ENCODE measurements at places on chromosomes 13 and 19.

- no peak for DNase-seq
Observed at GRCh38 chr19:19571071-19571786, 33.2 kb downstream of the CILP2 start.

DNA sequence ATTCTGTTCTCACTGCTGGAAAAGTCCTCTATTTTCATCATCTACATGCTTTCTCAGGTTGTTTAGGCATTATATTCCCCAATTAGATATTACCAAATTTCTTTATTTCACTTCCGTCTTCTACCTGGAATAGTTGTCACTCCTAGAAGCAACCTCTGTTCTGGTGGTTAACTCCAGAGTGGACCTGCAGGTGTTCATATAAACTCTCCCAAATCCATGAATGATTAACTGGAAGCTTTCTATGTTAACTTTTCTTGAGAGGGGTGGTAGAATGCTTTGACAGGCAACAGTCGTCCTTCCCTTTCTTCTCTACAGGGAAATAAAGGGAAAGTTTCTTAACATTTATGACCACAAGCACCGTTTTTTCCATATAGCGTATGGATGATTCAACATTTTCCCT, 48.4 kb upstream of the UFM1 start:
- no peak for DNase-seq

DNA sequence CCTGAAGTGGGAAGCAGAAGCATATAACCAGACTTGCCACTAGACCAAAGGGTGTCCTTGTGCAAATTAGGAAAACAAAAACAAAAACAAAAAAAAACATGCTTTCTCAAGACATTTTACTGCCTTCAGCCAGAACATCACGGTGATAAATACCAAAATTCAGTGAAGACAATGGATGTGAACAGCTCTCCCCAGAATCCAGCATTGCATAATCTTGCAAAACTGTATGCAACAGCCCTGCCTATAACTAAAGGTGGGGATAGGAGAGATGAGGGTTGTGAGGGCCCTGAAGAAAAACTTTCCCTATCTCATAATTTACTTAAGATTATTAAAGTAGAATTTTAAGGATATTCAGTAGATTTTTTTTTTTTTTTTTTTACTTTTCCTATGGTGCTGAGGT, 24.9 kb upstream of the NDFIP2 start:
- no peak for DNase-seq

GRCh38 chr19:49581007-49581508, at the start of gene PRRG2:
PRRG2 (plus strand) TSS chr19:49581316; CDS start chr19:49583220, 1,904 bp downstream.
- no peak for DNase-seq

DNA sequence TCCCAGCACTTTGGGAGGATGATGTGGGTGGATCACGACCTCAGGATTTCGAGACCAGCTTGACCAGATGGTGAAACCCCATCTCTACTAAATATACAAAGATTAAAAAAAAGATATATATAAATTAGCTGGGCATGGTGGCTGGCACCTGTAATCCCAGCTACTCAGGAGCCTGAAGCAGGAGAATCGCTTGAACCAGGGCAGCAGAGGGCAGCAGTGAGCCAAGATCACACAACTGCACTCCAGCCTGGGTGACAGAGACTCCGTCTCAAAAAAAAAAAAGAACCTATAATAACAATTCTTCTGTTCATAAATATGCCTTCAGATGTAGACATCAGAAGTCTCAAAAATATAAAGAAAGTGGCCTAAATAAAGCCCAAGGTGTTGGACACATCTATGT, 7.6 kb downstream of the ZNF737 start:
- no peak for DNase-seq

GRCh38 chr19:46162731-46163130, 14.7 kb downstream of the IGFL2 start:
- no peak for DNase-seq

- DNase-seq, result no peak
Observed at GRCh38 chr19:54155694-54156093, 3.8 kb downstream of the LENG1 start.

- peak; percentile 87 for DNase-seq
Observed at GRCh38 chr13:52738719-52739467, 727 bp downstream of the CNMD start.

DNA sequence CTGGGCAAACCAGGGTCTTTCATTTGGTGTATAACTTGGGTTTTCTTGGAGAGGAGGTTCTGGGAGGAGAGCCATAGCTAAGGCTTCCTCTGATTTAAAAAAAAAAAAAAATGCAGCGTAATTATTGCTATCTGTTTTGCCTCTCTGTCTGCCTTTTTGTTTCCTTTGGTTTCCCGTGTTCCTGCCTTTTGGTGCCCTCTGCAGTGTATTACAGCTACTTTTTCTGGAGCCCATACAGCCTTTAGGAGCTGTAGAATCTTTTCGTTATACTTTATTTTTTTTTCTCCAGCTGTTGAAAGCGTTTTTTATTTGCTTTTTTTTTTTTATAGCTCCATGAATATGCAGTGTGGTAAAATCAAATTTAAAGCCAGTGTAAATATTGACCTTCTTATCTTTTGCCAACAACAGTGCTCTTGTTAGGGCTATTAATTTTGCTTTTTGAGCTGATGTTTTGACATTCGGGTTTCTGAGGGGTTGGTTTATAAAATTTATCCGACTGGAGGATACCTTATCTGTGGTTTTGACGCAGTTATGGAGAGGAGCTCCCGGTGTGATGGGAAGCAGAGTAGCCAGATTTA, 38.1 kb downstream of the ZNF493 start:
- DNase-seq, result no peak

- no peak for DNase-seq
Observed at GRCh38 chr13:44124352-44124751, 244.6 kb downstream of the LACC1 start.

DNA sequence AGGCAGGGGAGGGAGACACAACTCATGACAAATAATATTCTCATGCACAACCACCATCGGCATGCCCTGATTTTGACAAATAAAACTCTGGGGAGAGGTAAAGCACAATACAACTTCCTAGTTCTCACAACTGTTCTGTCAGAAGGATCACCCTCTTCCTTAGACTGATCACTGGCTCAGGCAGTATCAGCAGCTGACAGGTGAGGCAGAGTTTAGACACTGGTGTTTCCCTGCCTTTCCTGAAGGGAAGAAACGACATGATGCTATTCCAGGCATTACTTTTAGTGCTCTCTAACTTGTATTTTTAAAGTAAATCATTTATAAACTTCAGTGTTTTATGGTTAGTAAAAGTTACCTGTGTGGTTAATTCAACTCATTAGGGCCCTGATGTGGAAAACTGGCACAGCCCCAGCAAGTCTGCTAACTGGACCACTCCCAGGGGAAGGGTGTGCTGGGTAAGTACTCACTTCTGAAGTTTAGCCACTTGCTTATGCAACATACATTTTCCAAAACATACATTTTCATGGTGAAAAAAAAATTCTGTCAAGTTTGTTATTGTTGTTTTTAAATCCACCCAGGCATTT, 82.8 kb downstream of the CRYL1 start:
- DNase-seq, result no peak

- no peak for DNase-seq
Observed at GRCh38 chr19:46351241-46352041, 4.6 kb downstream of the PPP5C start.

DNA sequence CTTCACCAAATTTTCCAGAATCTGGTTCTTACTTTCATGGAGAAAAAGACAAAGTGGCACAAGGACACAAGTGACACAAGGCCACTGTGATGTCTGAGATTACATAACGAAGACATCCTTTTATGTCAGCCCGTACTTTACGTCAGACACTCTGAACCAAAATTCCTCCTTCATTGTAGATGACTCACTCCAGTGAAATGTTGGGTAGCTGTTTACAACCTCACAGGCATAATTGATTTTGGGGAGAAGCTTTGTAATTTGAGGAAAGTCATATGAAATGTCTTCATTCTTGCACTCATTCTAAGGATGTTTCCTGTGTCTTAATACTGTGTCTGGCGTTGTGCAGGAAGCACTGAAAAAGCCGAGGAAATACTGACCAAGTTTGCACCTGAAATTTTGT, 20.0 kb upstream of the LGALS14 start:
- DNase-seq, result no peak

- DNase-seq, result peak; percentile 56
Observed at GRCh38 chr13:87669379-87669978, 1.7 kb upstream of the SLITRK5 start.

- no peak for DNase-seq
Observed at GRCh38 chr19:42068361-42068755, 1.6 kb downstream of the GRIK5 start.

DNA sequence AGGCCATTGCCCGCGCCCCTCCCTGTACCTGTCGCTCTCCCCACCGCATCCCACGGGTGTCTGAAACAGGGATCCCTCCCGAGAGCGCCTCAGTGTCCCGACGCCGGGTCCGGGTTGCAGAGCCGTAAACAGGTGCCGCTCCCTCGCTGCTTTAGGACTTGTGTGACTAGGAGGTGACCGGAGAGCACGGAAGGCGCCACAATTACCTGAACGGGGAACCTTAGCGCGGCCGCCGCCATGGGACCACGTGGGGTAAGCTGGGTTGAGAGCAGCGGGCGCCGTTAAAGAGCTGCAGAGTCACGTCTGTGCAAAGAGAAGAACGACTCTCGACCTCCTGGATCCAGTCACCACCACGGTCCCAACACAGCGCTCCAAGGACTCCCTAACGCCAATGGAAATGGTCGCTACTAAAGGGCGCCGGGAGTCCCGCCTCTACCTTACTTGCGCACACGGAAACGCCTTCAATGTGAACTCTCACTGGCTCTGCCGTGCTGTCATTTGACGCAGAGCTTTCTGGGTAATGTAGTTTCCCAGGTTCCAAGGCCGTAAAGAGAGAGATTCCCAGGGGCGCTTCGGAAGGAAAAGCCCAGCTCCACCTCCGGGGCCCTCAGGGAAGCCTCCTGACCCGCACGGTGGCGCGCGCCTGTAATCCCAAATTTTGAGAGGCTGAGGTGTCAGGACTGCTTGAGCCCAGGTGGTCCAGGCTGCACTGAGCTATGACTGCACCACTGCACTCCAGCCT, at the start of gene ZNF552:
Gene ZNF552, minus strand, starts transcription at position 409 of the 742 bp plus-strand sequence. Its CDS starts 170 bp downstream, at position 239.
- peak; percentile 96 for DNase-seq

- DNase-seq, result peak; percentile 15
Observed at GRCh38 chr13:62119739-62120700, 704.4 kb upstream of the PCDH20 start.

- DNase-seq, result peak; percentile 81
Observed at GRCh38 chr19:29771708-29772414, 39.9 kb upstream of the CCNE1 start.

- DNase-seq, result no peak
Observed at GRCh38 chr19:32130332-32130731, 215.1 kb upstream of the ZNF507 start.

- no peak for DNase-seq
Observed at GRCh38 chr19:38850436-38850975, 720 bp upstream of the HNRNPL start.

GRCh38 chr13:94623316-94623715, 21.7 kb downstream of the GPR180 start:
- DNase-seq, result no peak

DNA sequence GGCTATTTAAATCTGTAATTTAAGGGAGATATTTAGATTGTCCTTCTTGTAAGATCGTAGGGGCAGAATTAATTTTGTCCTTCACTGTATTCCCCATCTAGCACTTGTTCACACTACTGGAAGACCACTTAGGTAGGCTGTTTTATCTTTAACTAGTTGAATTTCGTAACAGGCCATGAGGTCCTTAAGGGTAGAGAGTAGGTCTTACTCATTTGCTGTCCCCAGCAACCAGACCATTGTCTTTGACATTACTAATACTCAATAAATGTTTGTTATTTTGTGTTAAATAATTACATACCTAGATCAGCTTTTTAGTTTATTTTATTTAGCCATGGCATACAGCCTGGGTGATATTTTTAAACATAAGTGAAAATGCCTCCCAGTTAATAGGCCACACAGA, 177.1 kb downstream of the PCCA start:
- DNase-seq, result no peak

DNA sequence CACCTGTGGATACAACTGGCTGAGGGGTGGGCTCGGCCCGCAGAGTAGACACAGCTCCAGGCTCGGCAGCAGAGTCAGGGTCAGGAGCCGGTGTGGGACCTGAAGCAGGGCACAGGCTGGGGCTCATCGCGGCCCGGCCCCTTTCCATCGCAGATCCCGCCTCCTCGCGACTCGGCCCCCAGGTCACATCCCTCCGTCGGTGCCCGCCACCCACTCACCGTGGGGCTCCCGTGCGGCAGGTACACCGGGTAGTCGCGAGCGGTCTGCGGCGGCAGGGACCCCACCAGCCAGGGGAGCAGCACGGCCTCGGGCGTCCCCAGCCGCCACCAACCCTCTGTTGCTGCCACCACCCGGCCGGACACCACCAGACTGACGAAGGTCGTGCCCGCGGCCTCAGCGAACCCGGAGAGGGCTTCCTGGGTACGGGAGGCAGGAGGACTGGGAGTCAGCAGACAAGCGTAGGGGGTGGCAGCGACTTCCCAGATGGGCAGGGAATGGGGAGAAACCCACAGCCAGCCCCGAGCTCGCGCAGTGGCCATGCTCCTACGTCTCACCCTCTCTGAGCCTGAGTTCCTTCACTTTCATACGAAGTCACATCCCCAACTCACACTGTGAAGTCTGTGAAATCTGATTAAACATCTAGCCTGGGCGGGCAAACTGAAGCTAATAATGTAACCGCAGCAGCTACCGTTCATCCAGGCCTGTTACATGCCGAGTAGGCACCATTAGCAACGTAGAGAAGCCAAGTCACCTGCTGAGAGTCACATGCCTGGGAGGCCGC, 3.7 kb downstream of the FUZ start:
- DNase-seq, result peak; percentile 71

DNA sequence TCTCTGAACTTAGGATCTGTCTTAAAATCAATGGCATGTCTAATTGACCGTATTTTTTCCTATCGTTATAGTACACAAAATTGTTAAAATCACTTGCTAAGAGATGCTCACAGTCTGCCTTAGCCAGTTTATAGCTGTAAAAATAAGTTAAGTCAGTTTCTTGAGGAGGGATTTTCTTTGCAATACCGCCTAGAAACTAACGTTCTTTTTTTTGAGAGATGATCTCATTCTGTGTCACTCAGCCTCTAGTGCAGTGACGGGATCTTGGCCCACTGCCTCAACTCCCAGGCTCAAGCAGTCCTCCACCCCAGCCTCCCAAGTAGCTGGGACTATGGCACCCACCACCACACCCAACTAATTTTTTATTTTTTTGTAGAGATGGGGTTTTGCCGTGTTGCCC, 4.4 kb downstream of the CKAP2 start:
- DNase-seq, result no peak

GRCh38 chr13:112651311-112651710, 38.5 kb upstream of the ATP11A start:
- no peak for DNase-seq

- no peak for DNase-seq
Observed at GRCh38 chr13:29954082-29955028, 103.9 kb upstream of the UBL3 start.

GRCh38 chr13:110017379-110017778, 231.0 kb upstream of the IRS2 start:
- no peak for DNase-seq

GRCh38 chr13:47794963-47795362, 206.1 kb downstream of the SUCLA2 start:
- DNase-seq, result no peak

DNA sequence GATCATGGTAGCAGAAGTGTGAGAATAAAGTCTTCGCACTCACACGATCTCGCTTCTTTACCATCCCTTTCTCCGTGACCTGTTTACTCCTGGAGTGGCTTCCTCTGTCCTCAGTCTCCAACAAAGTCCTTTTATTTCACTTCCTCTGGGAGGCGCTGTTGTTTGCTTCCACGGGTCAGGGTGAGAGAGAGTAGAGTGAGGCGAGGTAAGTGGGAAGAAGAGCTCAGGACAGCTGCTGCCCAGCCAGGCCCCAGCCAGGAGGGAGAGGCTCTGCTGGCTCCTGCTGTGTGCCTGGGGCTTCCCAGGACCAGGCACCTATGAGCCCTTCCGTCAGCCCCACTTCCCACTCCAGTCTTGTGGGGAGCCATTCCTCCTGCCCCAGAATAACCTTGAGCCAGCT, 242.1 kb downstream of the FGF9 start:
- peak; percentile 68 for DNase-seq

All from neural progenitor cell (in vitro differentiated cells).